NCI-H1105 treated with DMSO at 0.1 percent for 48 hours (cell line): ENCODE measurements at places on chromosomes 1 and 21.

- no peak for DNase-seq
Measured at GRCh38 chr1:16125088-16125470, 30.8 kb downstream of the EPHA2 start.

DNA sequence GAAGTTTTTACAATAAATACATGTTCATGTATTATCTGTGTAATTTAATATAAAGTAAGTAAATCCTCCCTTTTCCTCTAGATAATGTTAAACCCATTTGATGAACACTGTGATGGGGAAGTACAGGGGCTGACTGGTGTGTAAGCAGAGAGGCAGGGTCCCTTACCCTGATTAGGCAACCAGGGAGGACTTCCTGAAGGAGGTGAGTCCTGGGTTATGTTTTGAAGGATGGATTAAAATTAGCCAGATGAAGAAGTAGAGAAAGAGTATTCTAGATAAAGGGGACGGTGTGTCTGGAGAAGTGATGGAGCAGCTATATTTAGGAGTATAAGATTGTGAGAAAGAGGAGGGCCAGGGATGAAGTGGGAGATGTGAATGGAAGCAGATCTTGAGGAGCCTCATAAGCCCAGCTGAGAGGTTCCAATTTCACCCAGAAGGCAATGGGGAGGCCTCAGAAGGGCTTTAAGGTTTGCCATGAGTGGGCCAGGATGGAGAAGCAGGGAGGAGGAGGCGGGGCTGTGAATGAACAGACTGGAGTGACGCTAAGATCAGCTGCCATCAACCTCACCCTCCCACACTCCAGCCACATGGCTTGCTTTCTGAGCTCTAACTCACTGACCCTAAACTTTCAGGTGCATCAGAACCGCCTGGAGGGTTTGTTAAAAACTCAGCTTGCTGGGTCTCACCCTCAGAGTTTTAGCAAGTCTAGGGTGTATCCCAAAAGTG is 30.9 kb upstream of the ID3 start:
- DNase-seq = no peak

DNA sequence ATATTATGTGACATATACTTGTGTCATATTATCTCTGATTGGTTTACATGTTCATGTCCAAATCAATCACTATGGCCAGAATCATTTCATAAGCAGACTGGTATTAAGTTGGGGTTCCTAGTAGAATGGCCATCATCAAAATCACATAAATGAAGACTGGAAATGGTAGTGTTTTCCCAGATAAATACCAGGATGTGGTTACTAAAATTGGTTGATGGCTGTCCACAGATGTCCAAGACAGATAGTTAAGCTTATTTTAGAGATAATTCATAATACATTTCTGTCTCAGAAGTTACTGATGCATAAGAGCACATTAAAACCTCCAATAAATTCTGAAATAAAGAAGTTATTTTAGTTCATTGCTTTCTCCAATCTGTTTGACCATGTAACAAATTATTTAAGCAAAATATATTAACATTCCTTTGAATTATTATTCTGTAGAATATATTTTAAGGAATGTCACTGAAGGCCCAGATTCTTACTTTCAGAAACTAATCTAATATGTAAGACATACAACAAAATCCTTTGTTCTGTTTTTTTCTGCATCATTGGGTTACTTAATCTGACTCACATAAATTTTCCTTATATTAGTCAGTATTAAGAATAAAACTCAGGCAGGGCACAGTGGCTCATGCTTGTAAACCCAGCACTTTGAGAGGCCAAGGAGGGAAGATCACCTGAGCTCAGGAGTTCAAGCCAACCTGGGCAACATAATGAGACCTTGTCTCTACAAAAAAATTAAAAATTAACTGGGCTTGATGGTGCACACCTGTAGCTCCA is 483.9 kb downstream of the PTPRC start:
- no peak for DNase-seq

- no peak for DNase-seq
Measured at GRCh38 chr1:19689856-19690255, 25.2 kb downstream of the HTR6 start.

- DNase-seq = no peak
Measured at GRCh38 chr1:47699492-47700235, 261.8 kb downstream of the FOXD2 start.

DNA sequence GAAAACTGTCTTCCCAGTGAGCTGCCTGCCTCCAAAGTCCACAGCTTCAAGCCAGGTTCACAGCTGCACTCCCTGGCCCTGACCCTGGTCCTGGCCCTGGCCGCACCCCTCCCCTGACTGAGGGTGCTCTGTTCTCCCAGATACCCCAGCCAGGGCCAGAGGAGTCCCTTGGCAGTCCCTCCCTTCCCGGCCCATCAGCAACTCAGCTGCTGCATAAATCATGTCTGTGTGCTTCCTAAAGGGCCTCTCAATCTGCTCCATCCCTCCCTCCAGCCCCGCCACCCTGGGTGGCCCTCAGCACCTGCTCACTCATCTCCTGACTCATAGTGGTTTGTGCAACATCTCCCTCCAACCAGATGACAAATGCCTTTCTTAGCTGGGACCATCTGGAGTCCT is 24.8 kb upstream of the C1orf174 start:
- DNase-seq = no peak

DNA sequence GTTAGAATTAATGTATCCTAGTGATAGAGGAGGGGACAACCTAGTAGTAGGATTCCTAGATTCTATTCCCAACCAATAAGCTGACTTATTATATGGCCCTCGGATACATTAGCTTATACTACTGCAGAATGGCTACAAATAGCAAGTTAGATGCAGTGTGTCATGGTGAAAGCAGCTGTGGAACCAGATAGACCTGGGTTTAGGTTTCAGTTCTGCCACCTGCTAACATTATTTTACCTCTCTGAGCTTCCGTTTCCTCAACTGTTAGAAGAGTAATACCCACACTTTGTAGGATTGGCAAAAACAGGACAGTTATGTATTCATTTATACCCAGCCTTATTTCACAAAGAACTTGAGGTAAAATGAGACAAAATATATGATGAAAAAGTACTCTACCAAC is 21.6 kb upstream of the MAGOH start:
- no peak for DNase-seq

- no peak for DNase-seq
Measured at GRCh38 chr1:55718758-55719671, 503.9 kb upstream of the USP24 start.

GRCh38 chr21:41957991-41958766 is 4.4 kb upstream of the C2CD2 start:
- DNase-seq = peak; percentile 50

GRCh38 chr21:45522381-45522780 is 19.9 kb downstream of the SLC19A1 start:
- no peak for DNase-seq

GRCh38 chr1:198669023-198669698 is 30.3 kb downstream of the PTPRC start:
- no peak for DNase-seq

DNA sequence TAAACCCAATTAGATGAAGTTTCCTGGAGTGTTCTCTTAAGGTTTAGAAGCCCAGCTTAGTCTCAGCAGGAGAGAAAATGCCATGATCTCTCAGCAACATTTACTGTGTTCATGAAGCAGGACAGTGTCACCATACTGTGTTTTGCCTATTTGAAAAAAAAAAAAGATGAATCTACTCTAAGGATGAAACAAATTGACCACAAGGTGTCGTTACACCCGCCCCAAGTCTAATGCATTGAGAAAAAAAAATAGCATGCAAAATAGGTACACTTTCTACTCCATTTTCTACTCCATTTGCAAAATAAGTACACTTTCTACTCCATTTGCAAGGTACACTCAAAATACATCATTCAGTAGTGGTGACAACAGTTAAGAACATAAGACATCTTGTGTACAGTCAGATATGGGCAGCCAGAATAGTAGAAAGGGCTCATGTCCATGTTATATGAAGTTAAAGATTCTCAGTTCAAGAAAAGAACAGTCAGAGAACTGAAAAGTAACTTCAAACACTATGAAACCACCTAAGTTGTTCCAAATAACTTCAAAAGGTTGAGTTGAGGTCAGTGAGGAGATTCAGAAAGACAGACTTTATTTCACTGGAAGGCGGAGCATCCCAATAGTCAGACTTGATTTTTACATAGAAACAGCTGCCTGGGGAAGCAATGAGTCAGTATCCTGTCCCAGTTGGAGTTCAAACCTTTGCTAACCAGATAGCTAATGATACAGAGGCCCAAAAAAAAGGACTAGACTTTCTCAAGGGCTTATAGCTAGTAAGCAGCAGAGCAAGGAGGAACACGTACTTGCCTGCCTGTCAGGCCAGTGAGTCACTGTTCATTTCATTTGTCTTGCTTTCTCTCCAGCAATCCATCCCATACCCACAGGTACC is 13.3 kb downstream of the PLPPR5 start:
- DNase-seq = no peak

GRCh38 chr1:240613356-240614142 is 1.6 kb upstream of the GREM2 start:
- no peak for DNase-seq

DNA sequence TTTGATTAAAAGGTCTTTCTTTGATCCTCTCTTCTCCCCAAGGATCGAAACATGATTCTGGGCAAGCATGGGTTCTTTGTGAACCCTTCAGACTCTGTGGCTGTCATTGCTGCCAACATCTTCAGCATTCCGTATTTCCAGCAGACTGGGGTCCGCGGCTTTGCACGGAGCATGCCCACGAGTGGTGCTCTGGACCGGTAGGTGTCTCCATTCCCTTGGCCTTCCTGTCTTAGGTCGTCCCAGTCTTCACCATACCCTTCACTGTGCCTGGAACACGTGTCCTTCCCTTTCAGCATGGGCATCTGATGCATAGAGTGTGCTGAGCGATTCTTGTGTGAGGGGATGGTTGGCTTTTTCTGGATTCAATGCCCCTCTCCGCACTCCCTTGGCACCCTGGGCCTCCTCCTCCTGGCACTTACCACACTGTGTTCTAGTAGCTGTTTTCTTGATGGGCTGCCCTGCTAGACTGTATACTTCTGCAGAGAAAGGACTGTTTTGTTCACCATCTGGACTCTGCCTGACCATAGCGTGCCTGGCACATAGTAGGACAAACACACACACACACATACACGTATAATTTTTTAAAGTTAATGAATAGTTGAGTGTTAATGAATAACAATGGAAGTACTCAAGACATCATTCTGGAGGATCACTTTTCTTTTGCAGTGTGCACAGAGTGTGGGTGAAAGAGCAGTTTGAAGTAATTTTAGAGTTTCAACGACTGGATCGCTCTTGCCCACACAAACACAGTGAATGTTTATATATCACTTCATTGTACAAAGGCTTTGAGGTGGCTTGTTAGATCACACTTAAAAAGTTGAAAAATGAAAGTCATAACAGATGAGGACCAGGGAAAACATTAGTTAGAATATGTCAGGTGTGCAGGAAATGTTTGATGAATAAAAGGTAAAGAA is 43.2 kb downstream of the PGM1 start:
- no peak for DNase-seq
